Right renal cortex interstitium (tissue), 3 donors: ENCODE measurements at places on chromosomes 16 and 17. TPM values are rescaled to one million over a fixed set of nuclear protein-coding genes. Genes with fewer than 3 reads are reported as not detected.

TBC1D3H gene
- polyA plus RNA-seq: not detected

TP53 gene
- polyA plus RNA-seq: 68.6 TPM

MPHOSPH6 gene
- 54.4 TPM for polyA plus RNA-seq

DNA sequence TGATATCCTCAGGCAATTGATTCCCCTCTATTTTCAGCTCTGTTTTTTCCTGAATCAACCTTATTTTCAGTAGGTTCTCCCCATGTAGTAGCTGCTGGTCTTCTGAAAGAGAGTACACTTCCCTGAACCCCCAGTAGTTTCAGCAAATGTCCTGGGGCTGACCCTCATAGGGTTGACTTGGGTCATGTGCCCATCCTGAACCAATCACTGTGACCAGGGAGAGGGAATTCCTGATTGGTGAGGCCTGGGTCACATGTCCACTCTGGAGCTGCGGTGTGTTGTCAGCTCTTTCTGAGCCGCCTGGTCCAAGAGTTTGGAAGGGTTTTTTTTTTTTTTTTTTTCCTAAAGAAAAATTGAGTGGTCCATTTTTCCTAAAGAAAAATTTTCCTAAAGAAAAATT lies 8.3 kb upstream of the ZKSCAN2 start:
- DNase-seq: no peak

DNA sequence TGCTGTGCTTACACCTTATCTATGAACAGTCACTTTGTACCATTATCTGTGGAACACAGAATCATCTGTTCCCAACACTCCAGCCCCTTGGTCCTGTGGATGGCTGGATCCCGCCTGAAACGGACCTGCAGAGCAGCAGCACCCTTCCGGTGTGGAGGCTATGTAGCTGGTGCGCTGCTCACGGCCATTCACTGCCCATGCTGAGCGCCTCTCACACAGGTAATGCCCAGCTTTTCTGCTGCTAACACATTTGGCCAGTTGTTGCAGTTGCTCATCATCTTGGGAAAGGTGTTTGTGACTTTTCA lies 11.4 kb upstream of the PLK1 start:
- no peak for DNase-seq

GRCh38 chr17:67605256-67605912 lies 112.4 kb upstream of the NOL11 start:
- no peak for DNase-seq
